ENCODE measurements at places on chromosomes 16 and 17.

- DNase-seq = no peak
Observed at GRCh38 chr16:54356391-54356790, 69.8 kb upstream of the IRX3 start.

- no peak for DNase-seq
Observed at GRCh38 chr17:31549121-31549524, 157.6 kb downstream of the RAB11FIP4 start.

GRCh38 chr17:1031711-1032110 is 34.8 kb downstream of the TIMM22 start:
- no peak for DNase-seq

GRCh38 chr17:81391936-81392908 is 3.0 kb upstream of the BAHCC1 start:
- DNase-seq = peak; percentile 85

DNA sequence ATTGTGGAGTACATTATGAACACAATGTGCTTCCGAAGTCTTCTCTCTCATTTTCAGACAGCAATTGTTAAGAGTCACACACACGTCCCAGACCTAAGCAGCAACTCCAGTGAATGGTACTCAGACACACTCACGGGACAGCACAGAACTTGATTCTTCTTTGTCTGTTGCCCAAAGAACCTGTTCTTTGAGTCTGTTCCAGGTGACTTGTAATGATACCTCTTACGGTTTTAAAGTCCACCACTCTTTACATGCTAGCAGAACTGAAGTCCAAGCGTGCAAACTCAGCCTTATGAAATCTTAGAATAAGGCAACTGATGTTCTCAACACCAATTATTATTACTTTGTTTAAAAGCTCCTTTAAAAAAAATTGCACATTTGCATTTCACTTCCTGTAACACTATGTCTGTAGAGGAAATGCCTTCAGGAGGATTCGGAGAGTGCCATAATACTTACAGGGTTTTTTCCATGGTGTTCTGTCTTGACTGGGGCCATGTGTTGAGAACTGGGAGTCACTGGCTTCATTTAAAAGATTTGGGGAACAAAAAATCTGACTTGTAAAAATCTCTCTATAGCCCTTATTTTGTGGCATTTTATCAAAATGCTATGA is 48.1 kb downstream of the MARF1 start:
- no peak for DNase-seq

DNA sequence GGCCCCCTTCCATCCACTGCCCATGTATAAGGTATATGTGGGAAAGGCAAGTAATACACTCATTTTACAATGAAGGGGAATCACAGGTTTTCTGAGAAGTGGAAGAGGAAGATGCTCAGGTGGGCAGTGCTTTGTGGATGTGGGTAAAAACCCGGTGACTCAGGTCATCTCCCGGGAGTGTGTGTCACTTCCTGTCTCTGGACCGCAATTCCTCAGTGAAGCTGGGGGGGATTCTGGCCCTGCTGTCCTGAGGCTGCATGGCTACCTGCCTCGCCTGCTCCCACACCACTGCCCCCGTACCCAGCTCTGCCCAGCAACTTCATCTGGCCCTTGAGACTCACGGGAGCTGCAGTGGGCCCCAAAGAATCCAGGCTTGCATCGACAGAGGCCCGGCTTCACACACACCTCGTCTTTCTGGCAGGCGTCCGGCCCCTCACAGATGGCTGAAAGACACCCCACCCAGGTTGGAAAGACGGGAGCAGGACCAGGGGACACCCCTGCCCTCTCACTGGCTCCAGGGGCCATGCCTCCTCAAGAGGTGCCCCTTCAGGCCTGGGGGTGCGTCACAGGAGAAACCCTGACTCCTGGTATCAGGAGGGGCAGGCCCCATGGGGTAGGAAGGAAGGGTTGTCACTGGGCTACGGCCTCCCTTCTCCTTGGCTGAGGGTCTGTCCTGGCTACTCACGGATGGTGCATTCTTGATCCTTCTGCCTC is 882 bp downstream of the SCARF1 start:
- no peak for DNase-seq

All from fibroblast of the conjunctiva (primary cell).